Renal cortical epithelial cell (primary cell): ENCODE measurements at places on chromosomes 7 and 10.

- DNase-seq, result peak; percentile 73
Measured at GRCh38 chr7:118195837-118196474, 12.0 kb downstream of the LSM8 start.

DNA sequence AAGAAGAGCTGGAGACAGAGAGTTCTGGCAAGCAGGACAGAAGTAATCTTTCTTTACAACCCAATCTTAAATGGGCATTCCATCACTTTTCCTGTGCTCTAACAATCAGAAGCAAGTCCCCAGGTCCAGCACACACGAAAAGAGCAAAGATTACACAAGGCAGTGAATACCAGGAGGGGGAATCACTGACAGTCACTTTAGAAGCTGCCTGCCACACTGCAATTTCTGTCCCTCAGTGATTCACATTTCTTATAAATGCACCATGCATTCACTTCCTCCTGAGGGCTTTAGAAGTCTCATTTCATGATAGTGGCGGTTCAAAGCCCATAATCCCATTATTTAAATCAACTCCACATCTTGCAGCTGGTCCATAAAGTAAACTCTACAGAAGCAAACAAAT is 362.5 kb downstream of the POM121L12 start:
- peak; percentile 66 for DNase-seq

DNA sequence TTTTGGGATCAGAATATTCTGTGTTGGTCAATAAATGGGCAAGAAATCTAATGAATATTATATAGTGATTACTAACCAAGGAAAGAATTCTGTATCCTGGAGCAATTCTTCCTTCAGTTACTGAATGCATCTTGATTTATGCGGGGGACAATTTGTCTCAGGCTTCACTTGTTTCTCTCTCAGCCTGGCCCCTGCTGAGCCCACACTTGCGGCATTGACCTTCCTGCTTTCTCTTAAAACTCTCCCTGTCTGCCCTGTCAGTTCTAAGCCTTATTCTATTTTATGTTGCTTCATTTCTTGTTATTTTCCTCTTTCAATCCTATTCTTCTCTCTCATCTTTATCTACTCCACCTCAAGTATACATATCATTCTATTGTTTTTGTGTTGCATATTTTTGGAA is 122.1 kb upstream of the TPK1 start:
- no peak for DNase-seq

DNA sequence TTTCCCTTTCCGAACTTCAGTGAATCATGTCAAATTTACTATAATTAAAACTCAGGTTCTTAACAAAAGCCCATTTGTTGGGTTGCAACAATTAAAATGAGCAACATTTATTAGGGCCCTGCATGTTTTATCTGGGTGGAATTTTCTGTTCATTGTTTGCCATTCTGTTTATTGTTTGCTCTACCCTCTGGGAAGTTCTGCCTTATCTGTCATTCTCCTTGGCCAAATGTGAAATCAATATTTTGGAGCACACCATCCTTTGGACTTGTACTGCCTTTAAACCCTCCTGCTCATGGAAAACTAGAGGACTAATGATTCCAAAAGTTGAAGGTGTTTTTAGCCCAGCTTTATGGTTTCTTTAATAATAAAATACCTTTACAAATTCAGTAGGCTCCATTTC is 134.5 kb upstream of the KCND2 start:
- no peak for DNase-seq

GRCh38 chr10:71666639-71667386 is 52.8 kb downstream of the C10orf105 start:
- peak; percentile 3 for DNase-seq

DNA sequence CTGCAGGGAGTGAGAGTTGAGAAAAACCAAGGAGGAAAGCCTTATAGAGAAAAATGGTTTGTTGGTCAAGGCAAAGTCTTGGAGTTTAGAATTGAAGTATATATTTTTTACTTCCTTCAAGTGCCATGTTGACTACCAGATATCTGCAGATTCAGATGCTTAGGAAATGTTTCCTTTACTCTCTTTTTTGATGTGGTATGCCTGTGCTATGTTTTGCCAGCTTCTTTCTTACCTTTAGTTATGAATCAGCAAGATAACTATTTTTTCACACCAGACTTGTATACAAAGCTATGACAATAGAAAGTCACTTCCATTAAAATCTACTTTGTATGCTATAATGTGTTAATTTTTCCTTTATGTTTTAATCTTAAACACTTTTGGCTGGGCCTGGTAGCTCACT is 3.6 kb downstream of the R3HCC1L start:
- DNase-seq, result no peak

- no peak for DNase-seq
Measured at GRCh38 chr10:19164461-19164860, 115.9 kb downstream of the MALRD1 start.

DNA sequence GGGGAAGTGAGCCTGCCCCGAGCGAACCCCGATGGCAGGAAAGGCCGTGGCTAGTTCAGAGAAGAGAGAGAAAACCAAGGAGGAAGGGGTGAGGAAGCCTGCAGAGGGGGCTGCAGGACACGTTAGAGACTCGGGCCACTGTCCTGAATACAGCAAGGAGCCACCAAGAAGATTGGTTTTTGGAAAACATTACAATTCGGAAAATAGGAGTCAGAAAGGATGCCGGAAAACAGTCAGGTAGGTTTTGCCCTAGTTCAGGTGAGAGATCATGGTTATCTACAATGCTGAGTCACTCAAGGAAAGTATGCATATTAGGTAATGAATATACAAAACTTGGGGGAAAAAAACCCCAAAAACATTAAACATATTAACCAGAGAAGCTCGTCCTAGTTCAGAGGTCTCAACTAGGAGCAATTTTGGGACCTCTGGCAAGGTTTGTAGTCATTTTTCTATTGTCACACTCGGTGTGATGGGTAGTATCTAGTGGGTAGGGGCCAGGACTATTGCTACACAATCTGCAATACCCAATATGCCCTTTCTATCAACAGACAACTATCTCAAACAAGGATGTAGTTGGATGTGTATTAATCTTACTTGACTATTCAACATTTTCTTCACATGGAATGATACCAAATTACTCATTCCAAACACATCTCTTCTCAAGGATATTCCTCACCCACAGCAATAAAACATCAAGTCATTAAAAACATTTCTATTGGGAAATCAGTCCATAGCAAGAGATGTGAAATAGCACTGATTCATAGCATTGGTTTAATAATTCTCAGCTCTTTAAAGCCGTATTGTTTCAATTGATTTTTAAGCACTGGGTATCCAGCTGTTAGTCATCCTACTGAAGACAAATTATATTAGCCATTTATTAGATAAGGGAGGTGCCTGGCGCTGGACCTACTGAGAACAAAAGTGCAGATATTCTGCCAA is 74.4 kb upstream of the RSU1 start:
- DNase-seq, result peak; percentile 97

GRCh38 chr10:123781324-123781900 is 110.2 kb downstream of the CPXM2 start:
- no peak for DNase-seq

- no peak for DNase-seq
Measured at GRCh38 chr10:123275136-123275564, 120.9 kb downstream of the BUB3 start.

DNA sequence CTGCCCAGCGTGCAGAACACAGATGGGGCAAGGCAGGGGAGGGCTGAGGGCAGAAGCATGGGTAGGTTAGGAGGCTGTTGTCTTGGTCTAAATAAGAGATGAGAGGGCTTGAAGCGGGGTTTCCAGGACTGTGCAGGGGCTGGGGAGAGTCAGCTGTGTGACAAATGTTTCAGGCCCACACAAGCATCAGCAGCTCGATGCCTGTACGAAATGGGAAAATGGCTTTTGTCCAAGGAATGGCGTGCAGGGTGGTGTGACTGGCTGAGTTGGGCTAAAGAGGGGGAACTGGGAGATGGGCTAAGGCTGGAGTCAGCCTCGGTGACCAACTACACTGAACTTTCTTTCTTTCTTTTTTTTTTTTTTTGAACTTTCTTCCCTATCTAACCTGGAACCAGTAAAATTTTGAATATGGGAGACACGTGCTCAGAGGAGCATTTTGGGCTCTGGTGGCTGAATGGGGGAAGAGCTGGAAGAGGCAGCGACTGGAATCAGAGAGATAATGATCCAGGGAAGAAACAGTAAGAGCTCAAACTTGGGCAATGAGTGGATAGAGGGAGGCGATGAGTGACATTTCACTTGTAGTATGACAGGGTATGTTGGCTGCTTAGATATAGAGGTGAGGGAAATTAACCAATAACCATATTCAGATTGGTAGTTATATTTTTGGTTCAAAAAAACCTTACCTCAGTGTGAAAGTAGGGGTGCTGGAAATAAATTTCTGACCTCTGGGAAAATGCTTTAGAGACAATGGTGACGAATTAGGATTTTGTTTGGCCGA is 10.2 kb upstream of the EPHA1 start:
- DNase-seq, result no peak

- DNase-seq, result no peak
Measured at GRCh38 chr10:75440271-75440793, 8.9 kb downstream of the LRMDA start.

GRCh38 chr7:17931069-17931468 is 9.2 kb downstream of the SNX13 start:
- DNase-seq, result no peak

- no peak for DNase-seq
Measured at GRCh38 chr7:31763548-31763947, 76.5 kb downstream of the PPP1R17 start.

GRCh38 chr7:67462781-67463191 is 466.2 kb downstream of the TYW1 start:
- no peak for DNase-seq

GRCh38 chr10:92502296-92502808 is 71.5 kb downstream of the IDE start:
- DNase-seq, result no peak

GRCh38 chr7:70237256-70237655 is 639.0 kb downstream of the AUTS2 start:
- no peak for DNase-seq

GRCh38 chr7:49702099-49702498 is 71.3 kb upstream of the VWC2 start:
- DNase-seq, result no peak

- no peak for DNase-seq
Measured at GRCh38 chr10:102648889-102649796, 4.9 kb downstream of the TRIM8 start.

GRCh38 chr7:19552576-19552975 is 156.3 kb downstream of the POLR1F start:
- no peak for DNase-seq

GRCh38 chr7:1403638-1404459 is 55.4 kb downstream of the MICALL2 start:
- DNase-seq, result no peak

DNA sequence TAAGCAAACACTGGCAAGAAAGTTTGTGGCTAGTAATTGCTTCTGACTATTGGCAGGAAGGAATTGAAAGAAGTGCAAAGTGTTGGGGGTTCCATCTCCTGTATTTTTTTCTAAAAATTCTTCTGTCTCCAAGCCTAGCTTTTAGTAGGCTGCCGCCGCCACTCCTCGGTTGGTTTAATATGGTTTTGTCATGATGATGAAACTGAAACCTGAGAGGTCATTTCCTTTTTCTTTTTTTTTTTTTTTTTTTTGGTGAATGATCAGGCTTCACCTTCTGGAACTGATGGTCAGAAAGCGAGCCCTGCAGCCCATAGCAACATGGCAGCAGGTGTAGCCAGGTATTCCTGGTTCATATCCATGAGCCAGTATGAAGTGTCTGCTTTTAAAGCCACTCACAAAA is 75.3 kb upstream of the AGBL3 start:
- DNase-seq, result no peak

DNA sequence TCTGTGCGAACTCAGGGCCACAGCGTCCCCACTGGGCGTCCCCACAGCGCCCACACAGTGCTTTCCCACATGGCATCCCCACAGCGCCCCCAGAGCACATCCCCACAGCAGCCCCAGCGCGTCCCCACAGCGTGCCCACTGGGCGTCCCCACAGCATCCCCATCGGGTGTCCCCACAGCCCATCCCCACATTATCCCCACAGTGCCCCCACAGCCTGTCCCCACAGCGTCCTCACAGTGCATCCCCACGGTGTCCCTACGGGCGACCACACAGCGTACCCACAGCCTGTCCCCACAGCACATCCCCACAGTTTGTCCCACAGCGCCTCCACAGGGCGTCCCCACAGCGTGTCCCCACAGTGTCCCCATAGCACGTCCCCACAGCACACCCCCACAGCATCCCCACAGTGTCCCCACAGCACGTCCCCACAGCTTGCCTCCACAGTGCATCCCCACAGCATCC is 131.6 kb downstream of the ACTR3B start:
- no peak for DNase-seq

DNA sequence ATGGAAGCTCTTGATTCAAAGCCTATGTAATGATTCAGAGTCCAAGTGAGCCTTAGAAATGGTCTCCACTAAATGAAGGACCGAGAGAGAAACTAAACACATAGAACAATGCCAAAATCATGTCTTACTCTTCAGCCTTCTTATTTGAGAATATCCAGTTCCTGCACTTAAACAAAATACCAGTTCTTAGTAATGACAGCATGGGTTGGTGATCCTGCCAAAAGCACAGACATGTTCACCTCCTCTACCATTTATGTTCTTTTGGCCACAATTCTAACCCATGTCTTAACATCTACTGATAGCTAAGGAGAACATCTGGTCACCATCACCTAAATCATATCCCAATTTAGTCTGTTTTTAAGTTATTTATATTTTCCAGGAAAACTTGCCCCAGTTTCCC is 239.6 kb upstream of the PTN start:
- no peak for DNase-seq
